D721Med (cell line): ENCODE measurements at places on chromosomes 3 and 15.

GRCh38 chr3:48077815-48078214, 61.6 kb upstream of the MAP4 start:
- DNase-seq: no peak

DNA sequence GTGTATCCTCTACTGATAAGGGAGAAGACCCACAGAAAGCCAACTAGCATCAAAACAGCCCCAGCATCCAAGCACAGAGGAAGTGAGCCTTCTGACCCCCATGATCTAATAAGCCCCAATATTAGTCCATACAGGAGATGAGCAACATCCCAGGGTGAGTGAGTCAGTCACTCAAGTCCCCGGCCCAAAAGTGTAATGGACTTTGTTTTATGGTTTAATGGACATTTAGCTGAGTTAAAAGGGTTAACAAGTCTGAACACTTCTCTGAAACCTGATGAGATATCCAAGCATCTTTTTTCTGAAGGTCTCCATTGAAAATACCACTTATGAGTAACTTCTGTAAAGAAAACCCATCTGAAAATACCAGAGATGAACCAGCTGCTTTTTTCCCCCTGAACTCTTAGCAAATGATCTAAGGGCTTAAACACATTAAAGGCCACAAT, 115.6 kb downstream of the GREM1 start:
- no peak for DNase-seq

- DNase-seq: no peak
Observed at GRCh38 chr3:66432767-66433521, 67.9 kb downstream of the LRIG1 start.

DNA sequence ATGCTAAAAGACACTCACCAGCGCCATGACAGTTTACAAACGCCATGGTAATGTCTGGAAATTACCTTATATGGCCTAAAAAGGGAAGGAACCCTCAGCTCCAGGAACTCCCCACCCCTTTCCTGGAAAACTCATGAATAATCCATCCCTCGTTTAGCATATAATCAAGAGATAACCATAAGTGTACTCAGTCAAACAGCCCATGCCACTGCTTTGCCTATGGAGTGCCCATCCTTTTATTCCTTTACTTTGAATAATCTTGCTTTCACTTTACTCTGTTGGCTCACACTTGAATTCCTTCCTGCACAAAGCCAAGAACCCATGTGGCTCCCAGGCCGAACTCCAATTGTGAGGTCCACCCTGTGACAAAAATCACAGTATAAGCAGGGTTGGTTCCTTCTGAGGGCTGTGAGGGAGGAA, 19.1 kb upstream of the FSTL1 start:
- DNase-seq: no peak
